ENCODE measurements at places on chromosomes 2 and 18.

DNA sequence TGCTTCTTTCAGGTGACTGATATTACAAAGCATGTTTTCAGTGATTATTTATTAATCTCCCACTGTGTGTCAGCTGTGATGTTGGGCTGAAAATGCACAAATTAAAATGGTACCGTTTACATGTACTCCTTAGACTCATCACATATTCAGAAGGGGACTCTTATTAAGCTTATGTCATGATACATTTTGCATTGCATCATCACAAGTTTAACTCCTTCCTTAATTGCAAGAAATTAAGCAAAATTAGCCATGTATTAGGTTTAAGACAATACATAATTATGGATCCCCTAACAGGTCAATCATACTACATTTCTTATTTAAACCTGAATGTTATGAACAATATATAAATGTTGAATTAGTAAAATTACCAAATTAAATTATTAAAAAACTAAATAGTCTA lies 899.1 kb downstream of the TMEM182 start:
- no peak for DNase-seq

DNA sequence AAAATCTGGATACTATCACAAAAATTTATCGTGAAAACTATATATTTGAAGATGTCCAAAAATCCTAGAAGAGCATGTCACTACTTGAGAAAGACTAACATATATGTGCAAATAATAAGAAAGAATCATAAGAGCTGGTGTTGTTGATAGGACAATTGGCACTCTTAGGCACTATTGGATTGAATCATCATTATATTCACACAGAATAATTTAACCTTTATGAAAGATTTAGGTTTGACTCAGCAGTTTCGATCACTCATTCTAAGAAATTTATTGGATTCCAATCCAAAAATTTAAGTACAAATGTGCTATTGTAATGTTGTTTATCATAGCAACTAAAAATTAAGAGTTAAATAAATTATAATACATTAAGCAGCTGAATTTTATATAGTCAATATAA lies 503.6 kb downstream of the SPAG16 start:
- no peak for DNase-seq

- DNase-seq, result no peak
Observed at GRCh38 chr2:30766666-30767065, 40.6 kb downstream of the CAPN13 start.

DNA sequence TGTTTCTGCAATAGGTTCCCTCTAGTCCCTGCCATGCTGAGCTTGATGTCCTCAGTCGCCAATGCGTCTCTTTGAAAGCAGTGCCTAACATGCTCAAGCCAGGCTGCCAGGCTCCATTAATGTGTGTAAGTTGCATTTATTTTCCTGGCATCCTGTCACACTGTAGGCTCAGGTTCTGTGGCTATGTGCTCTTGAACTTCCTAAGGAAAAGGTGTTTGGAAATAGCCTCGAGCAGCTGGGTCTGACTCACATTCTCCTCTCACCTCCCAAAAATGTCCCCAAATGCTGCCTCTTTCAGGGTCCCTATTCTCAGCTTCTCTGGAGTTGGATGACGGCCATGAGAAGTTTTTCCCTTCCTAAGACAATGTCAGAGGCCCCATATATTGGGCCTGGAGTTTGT lies 58.0 kb upstream of the SLC14A2 start:
- DNase-seq, result no peak

DNA sequence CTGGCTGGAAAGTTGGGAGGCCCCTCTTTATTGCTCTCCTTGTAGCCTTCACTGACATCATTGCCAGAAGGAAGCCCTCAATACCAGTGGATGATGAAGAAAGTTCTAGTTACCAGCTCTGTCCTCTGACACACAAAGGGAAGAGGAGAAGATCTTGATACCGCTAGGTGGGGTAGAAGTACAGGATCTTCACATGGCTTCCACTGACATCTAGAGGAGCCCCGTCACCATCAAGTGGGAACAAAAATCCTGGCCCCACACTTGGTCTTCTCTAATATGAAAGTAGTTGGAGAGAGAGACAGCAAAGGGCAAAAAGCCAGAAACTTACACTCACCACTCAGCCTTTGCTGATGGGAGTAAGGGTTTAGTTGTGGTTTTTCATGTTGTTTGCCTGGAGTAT lies 12.4 kb downstream of the XIRP2 start:
- DNase-seq, result no peak

DNA sequence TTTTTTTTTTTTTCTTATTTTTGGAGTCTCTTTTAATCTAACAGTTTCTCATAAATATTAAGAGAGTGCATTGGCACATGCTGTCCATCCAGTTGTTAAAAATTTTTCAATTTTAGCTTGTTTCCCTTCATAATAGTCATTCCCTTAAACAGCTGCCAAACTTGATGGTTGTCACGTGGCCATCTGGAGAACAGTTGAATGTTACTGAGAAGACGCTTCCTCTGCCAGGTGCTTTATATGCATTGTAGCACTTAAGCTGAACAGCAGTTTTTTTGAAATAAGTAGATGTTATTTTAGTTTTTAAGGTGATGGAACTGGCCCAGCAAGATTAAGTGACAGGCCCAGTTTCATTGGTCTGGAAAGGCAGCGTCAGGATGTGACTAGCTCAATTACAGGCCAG lies 3.3 kb downstream of the SMARCAL1 start:
- DNase-seq, result no peak

DNA sequence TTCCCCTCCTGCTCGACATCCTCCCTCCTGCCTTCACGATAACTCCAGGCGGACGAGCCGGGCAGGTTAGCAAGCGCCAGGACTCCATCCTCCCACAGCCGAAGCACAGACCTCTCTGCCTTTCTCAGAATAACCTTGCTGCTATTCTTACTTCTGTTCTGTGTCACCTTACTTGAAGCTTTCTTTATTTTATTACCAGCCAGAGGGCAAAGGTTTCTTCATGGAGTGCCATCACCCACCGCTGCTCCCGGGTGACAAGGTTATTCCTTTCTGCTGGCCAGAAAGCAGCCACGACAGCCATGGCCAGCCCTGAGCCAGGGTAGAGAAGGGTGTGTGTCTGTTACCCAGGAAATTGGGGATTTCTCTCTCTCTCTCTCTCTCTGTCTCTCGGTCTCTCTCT lies 227.1 kb downstream of the ANAPC1 start:
- DNase-seq, result no peak

DNA sequence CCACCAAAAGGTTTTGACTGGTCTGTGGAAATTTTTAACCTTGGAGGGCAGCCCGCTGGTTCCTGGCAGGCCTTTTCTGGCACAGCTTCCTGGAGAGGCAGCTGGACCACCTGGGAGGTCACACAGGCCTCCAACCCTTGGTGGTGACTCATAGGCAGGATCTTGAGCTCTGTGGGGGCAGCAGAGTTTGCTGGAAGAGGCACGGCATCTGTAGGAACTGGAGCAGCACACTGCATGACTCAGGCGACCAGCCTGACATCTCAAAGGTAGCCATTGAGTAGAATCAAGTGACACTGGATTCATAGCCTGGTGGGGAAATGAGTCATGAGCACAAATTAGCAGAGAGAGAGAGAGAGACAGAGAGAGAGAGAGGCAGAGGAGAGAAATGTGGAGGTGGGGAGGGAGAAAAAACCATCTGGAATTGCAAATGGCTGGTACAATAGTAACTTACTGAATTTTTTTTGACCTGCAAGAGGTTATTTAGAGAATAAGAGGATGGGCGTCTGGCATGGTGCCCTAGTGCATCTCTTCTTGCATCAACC lies 57.4 kb downstream of the TRPM8 start:
- no peak for DNase-seq

- no peak for DNase-seq
Observed at GRCh38 chr18:61931654-61932379, 39.0 kb upstream of the RNF152 start.

DNA sequence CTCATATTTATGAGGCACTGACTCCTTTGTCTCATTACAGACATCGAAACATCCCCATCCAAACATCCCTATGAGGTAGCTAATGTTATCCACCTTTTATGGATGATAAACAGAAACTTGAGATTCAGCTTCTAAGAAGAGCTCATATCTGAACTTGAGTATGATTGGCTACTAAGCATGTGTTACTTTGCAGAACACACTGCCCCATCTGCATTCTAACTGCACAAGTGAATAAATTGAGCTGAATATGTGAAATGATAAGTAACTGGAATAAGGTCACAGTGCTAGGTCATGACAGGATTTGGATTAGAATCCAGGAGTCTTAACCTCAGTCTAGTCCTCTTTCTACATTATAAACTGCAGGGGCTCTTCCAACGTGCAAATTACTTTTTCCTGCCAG lies 172.7 kb downstream of the SETBP1 start:
- DNase-seq, result no peak

DNA sequence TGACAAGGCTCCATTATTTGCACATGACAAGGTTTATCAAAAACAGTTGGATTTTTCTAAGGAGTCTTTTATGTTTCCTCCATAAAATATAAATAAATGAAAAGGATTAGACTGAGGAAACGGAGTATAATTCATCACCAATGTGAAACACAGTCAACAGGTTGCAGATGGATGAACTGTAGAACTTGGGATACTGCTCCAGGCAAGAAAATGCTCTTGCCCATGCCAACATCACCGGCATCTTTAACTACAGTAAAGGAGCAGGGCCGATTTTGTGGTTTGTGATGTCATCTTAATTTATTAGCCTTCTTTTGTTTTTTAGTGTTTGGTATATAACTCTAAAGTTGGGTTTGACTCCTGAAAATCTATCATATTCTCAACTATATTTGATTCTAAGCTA lies 577.3 kb downstream of the EPHA4 start:
- DNase-seq, result no peak

DNA sequence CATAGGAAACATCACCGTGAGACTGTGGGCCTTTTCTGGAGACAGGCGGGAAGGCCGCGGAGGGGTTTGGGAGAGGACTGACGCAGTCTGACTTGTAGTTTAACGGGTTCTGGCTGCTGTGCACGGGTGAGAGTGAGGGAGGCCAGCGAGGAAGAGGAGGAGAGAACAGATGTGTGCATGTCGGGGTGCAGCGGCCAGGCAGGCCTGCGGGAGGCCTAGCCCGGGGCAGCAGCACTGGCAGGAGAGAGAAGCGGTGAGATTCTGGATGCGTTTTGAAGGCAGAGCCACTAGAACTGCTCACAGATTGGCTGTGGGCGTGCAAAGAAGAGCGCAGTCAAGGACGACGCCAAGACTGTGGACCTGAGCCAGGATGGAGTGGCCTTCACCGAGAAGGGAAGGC lies 53.9 kb downstream of the PTGR3 start:
- no peak for DNase-seq

DNA sequence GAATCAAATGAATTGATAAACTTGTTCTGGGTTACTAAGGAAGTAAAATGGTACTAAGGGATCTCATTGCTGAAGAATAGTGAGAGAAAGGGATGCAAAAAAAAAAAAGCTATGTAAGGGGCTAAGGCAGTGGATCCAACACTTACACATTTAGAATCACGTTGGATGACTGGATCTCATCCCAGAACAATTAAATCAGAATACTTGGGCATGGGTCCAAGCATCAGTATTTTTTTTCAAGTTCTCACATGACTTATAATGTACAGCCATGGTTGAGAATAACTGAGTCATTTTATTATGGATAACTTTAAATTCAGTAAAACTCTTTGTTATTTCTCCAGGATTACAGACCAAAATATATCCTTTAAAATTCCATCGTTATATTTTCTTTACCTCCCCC lies 8.5 kb downstream of the DSC1 start:
- no peak for DNase-seq

DNA sequence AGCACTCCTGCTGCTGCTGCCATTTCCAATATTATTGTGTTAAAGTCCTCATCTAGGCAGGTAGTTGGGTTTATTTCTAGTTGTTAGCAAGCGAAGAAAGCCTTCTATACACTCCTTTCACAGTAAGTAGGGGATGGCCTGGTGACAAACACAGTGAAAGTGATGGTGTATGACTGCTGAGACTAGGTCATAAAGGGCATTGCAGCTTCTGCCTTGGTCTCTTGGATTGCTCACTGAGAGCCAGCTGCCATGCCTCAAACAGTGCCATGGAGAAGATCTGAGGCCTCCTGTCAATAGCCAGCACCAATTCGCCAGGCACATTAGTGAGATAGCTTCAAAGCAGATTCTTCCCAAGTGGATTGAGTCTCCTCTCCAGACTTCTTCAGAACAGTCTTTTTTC lies 27.6 kb upstream of the MSTN start:
- no peak for DNase-seq

DNA sequence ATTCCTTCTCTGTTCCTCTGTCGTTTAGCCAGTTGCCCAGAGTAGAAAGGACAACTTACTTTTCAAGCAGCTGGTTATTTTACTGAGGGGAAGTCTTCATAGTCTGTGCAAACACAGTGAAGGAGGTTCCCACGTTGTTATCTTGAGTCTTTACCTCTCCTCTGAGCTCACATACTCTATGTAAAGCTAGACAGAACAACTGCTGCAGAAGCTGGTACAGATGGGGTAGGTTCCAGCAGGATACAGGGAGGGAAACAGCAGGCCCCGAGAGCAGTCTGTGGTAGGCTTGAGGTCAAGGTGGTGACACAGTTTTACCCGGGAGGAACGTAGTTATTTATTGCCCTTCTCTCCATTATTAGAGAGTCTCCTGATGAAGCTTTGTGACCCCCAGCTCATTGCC lies 93.4 kb upstream of the LDLRAD4 start:
- DNase-seq, result no peak

GRCh38 chr2:27903649-27904404 lies 13.3 kb downstream of the BABAM2 start:
- no peak for DNase-seq

GRCh38 chr2:121662656-121663055 lies 13.4 kb upstream of the CLASP1 start:
- no peak for DNase-seq

DNA sequence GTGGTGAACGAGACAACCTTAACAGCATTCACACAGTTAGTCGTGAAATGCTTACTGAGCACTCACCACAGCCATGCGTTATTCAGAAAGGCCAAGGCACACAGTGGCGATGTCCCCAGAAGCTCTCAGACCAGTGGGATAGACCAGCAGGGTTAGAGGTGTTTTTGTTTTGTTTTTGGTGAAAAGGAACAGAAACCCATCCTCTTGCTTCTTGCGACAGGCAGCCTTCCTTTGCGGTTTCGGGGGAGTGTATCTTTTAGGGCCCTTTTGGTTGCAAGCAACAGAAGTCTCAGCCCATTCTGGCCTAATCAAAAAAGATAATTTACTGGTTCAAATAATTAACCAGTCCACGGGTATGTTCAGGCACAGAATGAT lies 4.7 kb downstream of the GNLY start:
- DNase-seq, result no peak

DNA sequence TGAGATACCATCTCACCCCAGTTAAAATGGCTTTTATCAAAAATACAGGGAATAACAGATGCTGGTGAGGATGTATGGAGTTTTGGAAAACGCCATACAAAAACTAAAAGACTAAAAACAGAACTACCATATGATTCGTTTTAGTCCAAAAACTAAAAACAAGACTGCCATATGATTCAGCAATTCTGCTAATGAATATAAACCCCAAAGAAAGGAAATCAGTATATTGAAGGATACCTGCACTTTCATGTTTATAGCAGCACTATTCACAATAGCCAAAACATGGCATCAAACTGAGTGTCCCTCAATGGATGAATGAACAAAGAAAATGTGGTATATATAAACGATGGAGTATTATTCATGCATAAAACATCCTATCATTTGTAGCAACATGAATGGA lies 224.4 kb upstream of the MC4R start:
- DNase-seq, result no peak

GRCh38 chr2:204885747-204886146 lies 340.5 kb downstream of the PARD3B start:
- DNase-seq, result no peak

- no peak for DNase-seq
Observed at GRCh38 chr2:71727562-71727961, 274.2 kb downstream of the DYSF start.

All from activated CD8-positive, alpha-beta memory T cell treated with anti-CD3 and anti-CD28 coated beads for 4 hours (primary cell).